ENCODE measurements at places on chromosomes 7 and 10.

GRCh38 chr7:74009719-74010118, 18.3 kb upstream of the ELN start:
- peaks cover 3% of the 10 kb centered on the region for H3K4me1 ChIP-seq
- no peak overlapping the region for H3K27ac ChIP-seq
- no peak overlapping the region for H3K4me3 ChIP-seq
- H3K36me3 ChIP-seq = no peaks in the 10 kb centered on the region
- no peaks in the 10 kb centered on the region for H3K27me3 ChIP-seq

- no peak for DNase-seq
- H3K27ac ChIP-seq = no peak overlapping the region
- H3K4me1 ChIP-seq = peaks cover 54% of the 10 kb centered on the region
- no peaks in the 10 kb centered on the region for H3K27me3 ChIP-seq
These were observed 8.9 kb downstream of the NFE2L3 start for GRCh38 chr7:26160896-26161295.

GRCh38 chr7:121372376-121373010, 23.6 kb downstream of the FAM3C start:
- no peaks in the 10 kb centered on the region for H3K27me3 ChIP-seq
- H3K36me3 ChIP-seq = peaks cover 44% of the 10 kb centered on the region
- H3K27ac ChIP-seq = peak overlapping the region; percentile 69
- H3K4me1 ChIP-seq = peaks cover 40% of the 10 kb centered on the region

DNA sequence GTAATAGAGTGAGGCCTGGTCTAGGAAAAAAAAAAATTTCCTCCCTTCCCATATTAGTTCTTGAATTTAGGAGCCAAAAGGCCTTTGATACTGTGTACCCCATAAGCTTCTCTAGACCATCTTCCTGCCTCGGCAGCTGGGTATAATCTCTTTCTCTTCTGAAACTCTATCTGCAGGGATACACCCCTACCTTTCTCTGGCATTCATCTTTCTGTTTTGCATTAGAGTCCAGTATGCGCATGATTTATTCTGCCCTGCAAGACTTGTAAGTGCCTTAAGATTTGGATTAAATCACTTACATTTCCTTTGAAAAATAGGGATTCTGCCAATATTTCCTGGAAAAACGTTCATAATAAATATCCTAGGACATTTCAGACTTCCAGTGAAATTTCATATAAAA, 431.2 kb downstream of the PLXDC2 start:
- no peaks in the 10 kb centered on the region for H3K4me1 ChIP-seq
- H3K4me3 ChIP-seq = no peak overlapping the region
- no peaks in the 10 kb centered on the region for H3K27me3 ChIP-seq
- no peaks in the 10 kb centered on the region for H3K36me3 ChIP-seq
- no peak for DNase-seq
- no peak overlapping the region for H3K27ac ChIP-seq

DNA sequence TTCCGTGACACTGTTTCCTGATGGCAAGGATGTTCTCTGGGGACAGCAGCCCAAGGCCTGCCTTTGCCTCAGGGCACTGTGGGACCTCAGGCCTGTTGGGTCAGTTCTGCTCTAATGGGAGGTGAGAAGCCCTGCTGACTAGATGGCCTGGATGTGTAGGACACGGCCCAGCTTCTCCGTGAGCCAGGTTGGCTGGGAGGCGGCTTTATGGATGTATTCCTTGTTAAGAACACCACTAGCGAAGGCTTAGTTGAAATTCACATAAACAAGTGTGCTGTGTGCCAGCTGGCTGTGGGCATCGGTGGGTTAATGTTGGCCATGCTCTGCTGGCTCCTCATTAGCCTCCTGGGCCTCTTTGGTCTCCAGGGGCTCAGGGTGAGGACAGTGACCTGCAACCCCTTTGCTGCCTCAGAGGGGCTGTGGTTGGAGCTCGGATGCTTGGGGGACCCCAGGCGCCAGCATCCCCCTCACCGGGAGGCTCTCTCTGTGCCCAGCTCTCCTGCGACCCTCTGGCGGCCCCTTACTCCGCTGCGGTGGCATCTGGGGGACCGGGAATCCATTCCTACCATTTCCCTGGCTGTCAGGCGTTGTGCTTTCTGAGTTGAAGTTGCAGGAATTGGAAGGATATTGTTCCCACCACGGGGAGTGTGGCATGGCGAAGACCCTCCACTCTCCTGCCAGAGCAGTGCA, 22.8 kb upstream of the DPYSL4 start:
- no peaks in the 10 kb centered on the region for H3K36me3 ChIP-seq
- H3K27me3 ChIP-seq = no peaks in the 10 kb centered on the region
- no peak for DNase-seq
- no peak overlapping the region for H3K4me3 ChIP-seq
- H3K27ac ChIP-seq = peak overlapping the region; percentile 39

DNA sequence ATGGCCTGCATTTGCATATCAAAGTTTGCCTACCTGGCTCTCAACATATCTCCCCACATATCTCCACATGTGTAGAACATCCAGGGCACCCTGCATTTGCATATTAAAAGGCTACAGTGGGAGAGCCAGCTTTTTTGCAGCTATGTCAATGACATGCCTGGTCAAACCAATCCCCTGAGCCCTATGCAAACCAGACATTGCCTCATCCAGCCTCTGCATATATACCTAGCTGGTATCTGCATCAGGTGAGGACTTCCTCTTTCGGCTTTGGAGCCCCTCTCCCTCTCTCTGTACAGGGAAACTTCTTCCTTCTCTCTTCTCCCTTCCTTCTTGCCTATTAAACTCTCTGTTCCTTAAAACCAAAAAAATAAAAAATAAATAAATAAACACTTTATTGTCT, 142.7 kb upstream of the STEAP4 start:
- H3K4me3 ChIP-seq = no peak overlapping the region
- H3K36me3 ChIP-seq = no peaks in the 10 kb centered on the region
- no peak for DNase-seq
- no peak overlapping the region for H3K27ac ChIP-seq

DNA sequence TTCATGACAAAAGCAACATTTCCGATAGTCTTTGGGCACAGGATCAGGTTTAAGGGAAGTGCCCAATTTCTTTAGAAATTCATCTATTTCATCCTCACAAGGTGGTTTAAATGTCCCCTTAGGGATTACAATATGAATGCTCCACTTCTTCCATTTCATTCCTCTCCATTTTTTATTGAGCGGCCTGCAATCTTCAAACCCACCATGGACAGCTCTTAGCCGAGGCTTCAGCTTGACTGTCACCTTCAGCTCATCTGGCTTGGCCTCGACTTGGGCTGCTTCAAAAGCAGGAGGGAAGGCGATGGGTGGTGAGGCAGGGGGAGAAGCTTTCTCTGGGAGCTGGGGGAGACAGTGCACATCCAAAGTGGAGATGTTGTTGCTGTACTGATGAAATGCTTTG, 123.2 kb downstream of the GALNT11 start:
- no peak for DNase-seq
- peaks cover 34% of the 10 kb centered on the region for H3K4me1 ChIP-seq
- no peak overlapping the region for H3K27ac ChIP-seq
- no peaks in the 10 kb centered on the region for H3K27me3 ChIP-seq

- peaks cover 55% of the 10 kb centered on the region for H3K36me3 ChIP-seq
- peaks cover 61% of the 10 kb centered on the region for H3K4me1 ChIP-seq
- peak; percentile 72 for DNase-seq
- peak overlapping the region; percentile 99 for H3K27ac ChIP-seq
- peak overlapping the region; percentile 91 for H3K4me3 ChIP-seq
These were observed 225.8 kb upstream of the KLF14 start for GRCh38 chr7:130959743-130960207.

- H3K36me3 ChIP-seq = peaks cover 27% of the 10 kb centered on the region
- DNase-seq = no peak
- H3K27ac ChIP-seq = no peak overlapping the region
These were observed 100.3 kb downstream of the CCSER2 start for GRCh38 chr10:84428711-84429110.

DNA sequence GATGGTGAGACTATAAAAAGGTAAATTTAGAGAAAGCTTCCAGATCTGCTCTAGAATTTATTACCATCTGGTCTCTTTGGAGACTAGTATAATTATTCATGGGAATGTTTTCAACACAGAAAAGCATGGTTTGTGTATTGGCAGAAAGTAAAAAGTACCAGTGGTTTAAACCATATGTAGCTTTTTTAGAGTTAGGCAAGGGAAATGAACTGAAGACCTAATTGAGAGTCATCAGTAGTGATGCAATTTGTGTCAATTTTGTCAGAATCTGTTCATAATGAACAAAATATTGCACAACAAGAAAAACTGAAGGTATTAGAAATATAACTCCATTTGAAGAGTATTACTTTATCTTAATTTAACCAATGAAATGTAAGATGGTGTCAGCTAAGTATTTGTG, 181.4 kb downstream of the ADK start:
- peaks cover 18% of the 10 kb centered on the region for H3K36me3 ChIP-seq
- H3K27ac ChIP-seq = no peak overlapping the region
- DNase-seq = no peak
- H3K4me3 ChIP-seq = no peak overlapping the region
- H3K4me1 ChIP-seq = no peaks in the 10 kb centered on the region

GRCh38 chr7:45052011-45052410, 36.8 kb downstream of the NACAD start:
- H3K4me3 ChIP-seq = no peak overlapping the region
- H3K27ac ChIP-seq = no peak overlapping the region
- H3K27me3 ChIP-seq = no peaks in the 10 kb centered on the region
- peaks cover 17% of the 10 kb centered on the region for H3K4me1 ChIP-seq
- peaks cover 62% of the 10 kb centered on the region for H3K36me3 ChIP-seq

DNA sequence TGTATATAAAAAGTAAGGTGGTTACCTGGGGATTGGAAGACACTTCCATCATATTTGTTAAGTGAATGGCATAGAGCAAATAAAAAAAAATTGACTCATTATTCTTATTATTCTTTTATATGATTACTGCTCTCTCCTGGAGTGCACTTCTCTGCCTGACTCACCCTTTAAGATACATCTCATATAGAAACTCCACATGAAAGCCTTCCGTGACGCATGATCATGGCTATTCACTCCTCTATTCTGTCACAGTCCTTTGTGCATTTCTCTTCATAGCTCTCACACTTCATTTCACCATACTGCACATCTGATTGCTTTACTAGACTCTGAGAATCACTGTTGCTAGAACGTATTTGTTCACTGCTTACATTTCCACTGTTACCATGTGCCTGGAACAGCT, 597.3 kb downstream of the CNTNAP2 start:
- H3K27ac ChIP-seq = no peak overlapping the region
- H3K27me3 ChIP-seq = no peaks in the 10 kb centered on the region
- no peak for DNase-seq
- no peaks in the 10 kb centered on the region for H3K36me3 ChIP-seq
- H3K4me3 ChIP-seq = no peak overlapping the region

DNA sequence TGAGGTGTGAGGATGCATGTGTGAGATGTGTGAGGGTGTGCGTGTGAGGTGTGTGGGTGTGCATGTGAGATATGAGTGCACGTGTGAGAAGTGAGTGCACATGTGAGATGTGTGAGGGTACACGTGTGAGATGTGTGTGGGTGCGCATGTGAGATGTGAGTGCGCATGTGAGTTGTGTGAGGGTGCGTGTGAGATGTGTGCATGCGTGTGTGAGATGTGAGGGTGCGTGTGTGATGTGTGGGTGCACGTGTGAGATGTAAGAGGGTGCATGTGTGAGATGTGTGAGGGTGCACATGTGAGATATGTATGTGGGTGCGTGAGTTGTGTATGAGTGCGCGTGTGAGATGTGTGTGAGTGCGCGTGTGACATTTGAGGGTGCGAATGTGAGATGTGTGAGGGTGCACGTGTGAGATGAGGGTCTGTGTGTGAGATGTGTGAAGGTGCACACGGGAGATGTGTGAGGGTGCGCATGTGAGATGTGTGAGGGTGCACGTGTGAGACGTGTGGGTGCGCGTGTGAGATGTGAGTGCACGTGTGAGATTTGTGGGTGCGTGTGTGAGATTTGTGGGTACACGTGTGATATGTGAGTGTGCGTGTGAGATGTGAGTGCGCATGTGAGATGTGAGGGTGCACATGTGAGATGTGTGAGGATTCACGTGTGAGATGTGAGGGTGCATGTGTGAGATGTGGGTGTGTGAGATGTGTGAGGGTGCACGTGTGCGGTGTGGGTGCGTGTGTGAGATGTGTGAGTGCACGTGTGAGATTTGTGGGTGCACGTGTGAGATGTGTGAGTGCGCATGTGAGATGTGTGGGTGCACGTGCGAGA, 30.5 kb downstream of the PPIF start:
- H3K27me3 ChIP-seq = peaks cover 5% of the 10 kb centered on the region
- H3K36me3 ChIP-seq = no peaks in the 10 kb centered on the region
- DNase-seq = no peak

DNA sequence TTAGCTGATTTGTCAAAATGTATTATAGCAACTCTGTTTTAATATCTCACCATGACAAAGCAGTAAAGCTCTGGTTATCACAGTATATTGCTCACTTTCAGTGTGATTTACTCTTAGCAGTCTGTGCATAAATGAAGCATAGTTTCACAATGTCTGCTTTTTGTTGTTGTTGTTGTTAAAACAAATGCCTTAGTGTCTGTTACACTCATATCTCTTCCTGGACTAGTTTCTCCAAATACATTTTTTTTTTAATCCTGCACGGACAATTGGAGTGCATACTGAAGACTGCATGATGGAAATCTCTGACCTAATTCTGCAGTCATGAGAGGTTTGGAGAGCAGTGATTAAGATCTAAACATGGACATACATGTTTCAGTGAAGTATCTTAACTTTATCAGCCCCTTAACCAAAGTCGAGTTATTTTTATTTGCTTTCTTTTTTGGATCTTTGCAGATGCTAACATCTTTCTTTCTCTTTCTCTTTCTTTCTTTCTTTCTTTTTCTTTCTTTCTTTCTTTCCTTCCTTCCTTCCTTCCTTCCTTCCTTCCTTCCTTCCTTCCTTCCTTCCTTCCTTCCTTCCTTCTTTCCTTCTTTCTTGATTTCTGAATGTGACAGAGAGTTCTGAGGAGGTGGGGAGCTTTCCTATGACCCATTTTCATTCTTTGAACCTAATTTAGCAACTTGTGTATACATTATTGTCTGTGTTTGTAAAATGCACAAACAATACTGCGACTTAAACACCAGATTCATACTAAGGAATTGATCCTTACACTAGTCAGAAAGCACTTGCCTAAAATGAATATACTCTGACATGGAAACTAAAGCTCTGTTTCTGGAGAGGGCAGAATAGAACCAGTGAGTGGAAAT, 161.5 kb upstream of the AGR3 start:
- H3K27me3 ChIP-seq = peaks cover 4% of the 10 kb centered on the region
- H3K4me3 ChIP-seq = no peak overlapping the region
- peaks cover 47% of the 10 kb centered on the region for H3K4me1 ChIP-seq
- no peak for DNase-seq
- H3K27ac ChIP-seq = no peak overlapping the region

DNA sequence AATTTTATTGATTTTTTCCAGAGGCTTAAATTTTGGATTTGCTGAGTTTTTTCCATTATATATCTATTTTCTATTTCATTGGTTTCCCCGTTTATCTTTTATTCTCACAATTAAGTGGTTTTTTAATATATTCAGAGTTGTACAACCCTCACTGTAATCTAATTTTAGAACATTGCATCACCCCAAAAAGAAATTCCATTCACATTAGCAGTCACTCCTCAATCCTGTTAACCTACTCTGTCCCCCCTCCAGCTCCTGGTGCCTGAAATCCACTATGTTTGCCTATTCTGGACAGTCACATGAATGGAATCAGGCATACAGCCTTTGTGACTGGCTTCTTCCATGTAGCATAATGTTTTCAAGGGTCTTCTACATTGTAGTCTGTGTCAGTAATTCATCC, 55.8 kb upstream of the ITGA8 start:
- no peak for DNase-seq
- no peaks in the 10 kb centered on the region for H3K4me1 ChIP-seq
- H3K4me3 ChIP-seq = no peak overlapping the region
- H3K27ac ChIP-seq = no peak overlapping the region
- H3K36me3 ChIP-seq = peaks cover 47% of the 10 kb centered on the region

GRCh38 chr10:36336315-36336714, 694.2 kb upstream of the FZD8 start:
- no peaks in the 10 kb centered on the region for H3K27me3 ChIP-seq
- no peaks in the 10 kb centered on the region for H3K36me3 ChIP-seq
- no peak overlapping the region for H3K4me3 ChIP-seq
